ENCODE measurements at places on chromosomes 2 and 18.

DNA sequence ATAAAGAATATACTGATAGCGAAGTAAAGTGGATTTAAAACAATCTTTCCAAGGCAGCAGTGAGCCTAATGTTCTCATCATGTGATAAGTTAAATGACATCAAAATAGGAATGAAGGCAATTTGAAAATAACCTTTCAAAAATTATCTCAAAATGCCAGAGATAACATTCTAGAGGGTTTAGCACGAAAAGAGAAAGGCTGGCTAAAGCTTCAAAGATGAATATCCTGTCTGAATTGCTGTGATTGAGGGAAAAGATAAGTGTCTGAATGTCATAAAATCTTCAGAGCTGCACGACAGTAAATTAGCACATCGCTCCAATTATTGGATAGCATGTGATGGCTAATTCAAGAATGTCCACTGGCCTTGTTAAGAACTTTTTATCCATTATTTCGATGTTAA is 159.3 kb downstream of the PID1 start:
- no peak for DNase-seq

DNA sequence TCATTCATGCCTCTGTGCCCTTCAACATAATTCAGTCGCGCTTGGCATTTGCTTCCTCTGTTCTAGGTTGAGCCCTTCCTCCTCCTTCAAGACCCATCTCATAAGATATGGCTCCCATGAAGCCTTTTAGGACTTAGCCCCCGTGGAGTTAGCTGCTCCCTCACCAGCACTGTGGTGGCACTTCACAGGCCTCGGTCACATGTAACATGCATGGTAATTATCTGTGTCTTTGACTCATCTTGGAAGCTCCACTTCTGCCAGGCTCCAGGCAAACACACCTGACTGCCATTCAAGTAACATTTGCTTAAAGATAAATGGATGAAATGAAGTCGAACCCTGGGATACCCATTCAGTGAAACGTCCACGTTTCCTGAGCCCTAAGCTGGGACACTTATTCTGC is 484.7 kb downstream of the EIPR1 start:
- DNase-seq, result no peak

- DNase-seq, result no peak
Measured at GRCh38 chr2:167592441-167592840, 655.0 kb downstream of the STK39 start.

DNA sequence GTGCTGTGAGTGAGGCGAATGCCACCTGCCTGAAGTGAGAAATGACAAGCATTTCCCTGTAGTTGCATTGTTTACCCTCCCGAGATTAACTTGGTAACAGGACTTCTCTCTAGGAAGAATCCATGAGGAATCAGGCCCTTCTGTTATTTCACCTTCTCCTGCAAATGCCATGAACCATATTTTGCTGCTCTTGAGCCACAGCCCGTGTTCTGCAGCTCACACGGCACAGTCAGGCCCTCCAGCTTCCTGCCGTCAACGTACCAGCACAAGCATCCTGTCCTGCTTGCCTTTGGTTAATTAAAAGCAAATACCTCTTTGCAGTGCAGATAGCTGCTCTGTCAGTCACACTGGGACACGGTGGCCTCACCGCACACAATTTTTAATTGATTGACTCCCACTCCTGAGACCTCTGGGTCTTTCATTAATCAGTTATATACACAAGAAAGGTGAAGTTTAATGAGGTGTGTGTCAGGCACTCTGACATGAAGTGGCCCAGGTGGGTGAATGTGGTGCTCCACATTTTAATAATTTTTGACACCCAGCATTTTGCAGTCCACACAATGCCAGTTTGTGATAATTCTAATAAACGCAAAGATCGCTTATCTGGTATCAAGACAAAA is 95.3 kb upstream of the ASB18 start:
- no peak for DNase-seq

DNA sequence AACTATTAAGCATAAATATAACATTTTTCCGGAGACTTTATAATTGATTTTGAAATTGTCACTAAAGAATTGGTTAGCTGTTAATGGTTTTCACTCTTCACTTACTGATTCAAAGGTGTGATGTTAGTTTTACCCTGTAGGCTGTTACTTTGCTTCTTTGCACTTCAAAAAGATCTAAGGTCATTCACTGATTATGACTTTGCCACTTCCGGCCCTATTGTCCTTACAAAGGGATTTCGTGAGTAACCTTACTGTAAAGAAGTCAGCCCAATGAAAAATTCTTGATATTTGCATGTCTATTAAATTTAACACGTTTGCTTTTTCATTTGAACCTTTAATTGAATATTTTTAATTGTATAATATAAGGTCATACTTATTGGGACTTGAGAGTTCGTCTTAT is 61.4 kb downstream of the GREB1L start:
- DNase-seq, result no peak

DNA sequence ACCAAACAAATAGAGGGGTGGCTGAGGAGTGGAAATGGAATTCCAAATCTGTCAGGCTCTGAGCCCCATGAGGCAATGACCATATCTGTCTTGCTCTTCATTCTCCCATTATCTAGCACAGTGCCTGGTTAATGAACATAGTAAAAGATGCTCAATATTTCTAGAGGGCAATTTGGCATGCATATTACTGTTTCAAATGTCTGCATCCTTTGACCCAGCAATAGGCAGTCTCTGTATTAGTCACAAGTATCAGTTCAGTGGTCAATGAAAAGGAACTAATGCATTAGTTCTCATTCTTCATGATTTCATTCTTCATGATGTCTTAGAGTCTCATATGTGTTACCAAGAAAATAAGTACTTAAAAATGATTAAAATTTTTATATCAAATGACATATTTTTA is 28.4 kb upstream of the MALL start:
- no peak for DNase-seq

DNA sequence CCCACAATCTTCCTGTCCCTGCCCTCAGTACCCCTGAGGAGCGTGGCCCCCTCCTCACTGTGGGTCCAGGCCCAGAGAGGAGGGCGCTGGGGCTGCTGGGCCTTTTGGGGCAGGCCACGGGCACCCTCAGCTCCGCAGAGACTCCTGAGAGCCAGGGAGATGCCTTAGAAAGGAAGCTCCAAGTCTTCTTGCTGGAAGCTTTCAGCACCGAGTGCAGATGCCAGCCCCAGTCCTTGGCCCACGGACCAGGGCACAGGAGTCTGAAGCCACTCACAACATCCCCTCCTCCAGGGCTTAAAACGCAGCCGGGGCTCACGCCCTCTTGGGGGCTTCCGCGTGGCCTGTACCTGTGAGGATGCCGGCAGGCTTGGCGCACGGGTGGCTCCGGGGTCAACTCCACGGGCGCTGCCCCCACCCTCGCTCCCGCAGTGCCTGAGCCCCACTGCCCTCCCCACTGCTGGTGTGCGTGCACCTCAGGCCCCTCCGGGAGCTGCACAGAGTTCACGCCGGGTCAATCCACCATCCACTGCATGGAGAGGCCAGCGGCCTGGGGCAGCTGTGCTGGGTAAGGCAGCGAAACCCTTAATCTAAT is 72.1 kb upstream of the CTDP1 start:
- DNase-seq, result peak; percentile 38

DNA sequence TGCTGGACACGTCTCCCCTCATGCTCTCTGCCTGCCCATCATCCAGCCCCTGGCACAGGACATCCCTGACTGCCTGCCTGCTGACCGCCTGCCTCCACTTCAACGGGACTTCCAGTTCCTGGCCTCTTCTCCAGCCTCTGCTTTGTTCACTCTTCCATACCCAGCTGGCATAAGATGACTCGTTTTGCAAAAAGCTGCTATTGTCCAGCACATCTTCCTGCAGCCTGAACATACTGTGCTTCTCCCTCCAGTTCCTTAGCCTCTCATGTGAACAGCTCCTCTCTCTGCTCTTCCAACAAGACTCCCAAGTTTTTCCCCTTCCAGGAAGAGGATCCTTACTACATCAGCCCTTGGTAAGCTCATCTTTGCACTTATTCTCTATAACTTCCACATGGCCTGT is 62.4 kb upstream of the SKOR2 start:
- DNase-seq, result no peak
